ENCODE measurements at places on chromosomes 1 and 21.

DNA sequence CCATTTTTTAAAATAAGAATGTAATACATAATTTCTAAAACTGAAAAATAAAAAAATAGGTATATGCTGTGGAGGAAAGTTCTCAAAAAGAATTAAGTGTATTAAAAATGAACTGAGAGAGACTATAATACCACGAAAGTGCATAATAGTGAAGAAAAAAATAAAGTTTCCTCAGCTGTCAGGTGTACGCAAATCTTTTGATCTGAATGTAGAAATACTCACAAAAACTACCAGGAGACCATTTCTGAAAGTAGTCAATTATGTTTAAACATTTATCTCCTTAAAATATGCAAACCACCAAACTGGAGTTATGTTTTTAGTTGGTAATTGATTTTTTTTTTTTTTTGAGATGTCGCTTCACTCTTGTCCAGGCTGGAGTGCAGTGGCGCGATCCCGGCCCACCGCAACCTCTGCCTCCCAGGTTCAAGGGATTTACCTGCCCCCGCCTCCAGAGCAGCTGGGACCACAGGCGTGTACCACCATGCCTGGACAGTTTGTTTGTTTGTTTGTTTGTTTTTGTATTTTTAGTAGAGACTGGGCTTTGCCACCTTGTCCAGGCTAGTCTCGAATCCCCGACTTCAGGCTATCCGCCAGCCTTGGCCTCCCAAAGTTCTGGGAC lies 1169.2 kb upstream of the B3GALT2 start:
- no peak for DNase-seq

GRCh38 chr1:66331658-66332547 lies 202.1 kb upstream of the SGIP1 start:
- no peak for DNase-seq

- peak; percentile 89 for DNase-seq
These were observed 32.9 kb downstream of the RASSF5 start for GRCh38 chr1:206540044-206540780.

DNA sequence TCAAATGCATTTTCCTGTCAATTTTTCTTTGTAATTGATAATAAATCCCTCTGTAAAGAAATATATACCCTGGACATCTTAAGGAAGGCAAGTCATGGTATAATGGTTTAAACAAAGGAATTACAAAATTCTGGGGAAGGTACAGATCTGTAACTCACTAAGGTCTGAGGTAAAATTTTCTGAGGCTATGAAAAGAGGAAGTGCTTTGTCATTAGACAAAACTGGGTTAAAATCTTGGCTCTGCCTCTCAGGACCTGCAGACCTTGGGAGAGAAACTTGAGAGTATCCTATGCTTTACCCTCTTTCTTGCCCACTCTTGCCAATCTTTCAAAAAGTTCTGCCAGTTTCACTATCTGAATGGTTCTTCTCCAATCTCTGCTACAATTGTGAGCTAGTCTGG lies 26.8 kb upstream of the BEND5 start:
- no peak for DNase-seq

DNA sequence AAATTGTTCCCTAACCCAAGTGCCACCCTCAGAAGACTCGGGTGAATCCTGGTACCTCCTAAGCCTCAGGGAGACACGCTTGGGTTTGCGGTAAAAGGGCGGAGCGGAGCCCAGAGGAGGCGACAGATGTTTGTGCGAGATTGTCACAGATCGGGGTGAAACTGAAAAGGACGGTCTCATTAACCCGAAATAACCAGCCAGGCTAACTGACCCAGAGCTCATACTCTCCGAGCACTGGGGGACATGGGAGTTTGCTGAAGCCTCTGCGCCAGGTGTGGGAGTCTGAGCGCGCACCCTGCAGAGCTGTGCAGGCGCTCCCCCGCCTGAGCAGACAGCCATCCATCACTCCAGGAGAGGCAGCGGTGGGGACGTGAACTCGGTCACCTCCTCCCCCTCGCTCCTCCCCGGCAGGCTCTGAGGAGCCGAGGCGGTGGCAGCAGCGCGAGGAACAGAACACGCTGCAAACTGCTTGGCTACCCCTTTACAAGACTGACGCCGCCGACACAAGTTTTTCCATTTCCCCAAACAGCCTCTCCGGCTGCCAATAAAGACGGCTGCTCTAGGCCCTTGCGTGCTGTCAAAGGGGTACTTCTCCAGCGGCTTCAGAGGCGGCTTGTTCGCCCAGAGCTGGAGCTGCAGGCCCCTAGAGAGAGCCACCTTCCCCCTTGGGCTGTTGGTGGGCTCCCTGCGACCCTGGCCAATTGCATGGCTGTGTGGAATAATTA lies 43.5 kb downstream of the RRAGC start:
- DNase-seq: peak; percentile 55

GRCh38 chr1:173114346-173114745 lies 63.6 kb upstream of the TNFSF18 start:
- no peak for DNase-seq

DNA sequence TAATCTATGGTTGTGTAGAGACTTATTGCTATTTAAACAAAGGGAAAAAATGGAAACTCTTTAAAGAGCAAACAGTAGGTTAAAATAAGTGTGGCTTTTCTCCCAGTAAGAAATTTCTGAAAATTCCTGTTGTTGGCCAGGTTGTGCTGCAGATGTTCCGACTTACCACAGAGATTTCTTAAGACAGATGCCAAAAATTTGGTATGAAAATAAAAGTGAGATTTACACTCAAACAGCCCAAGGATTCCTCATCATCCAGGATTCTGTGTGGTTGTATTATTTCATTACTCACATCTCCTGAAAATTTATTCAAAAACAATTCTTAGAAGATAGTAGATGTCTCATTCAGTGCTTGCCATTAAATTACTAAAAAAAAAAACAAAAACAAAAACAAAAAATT lies 296.7 kb upstream of the PTBP2 start:
- DNase-seq: no peak

GRCh38 chr1:209659909-209660308 lies 7.7 kb upstream of the LAMB3 start:
- peak; percentile 33 for DNase-seq

DNA sequence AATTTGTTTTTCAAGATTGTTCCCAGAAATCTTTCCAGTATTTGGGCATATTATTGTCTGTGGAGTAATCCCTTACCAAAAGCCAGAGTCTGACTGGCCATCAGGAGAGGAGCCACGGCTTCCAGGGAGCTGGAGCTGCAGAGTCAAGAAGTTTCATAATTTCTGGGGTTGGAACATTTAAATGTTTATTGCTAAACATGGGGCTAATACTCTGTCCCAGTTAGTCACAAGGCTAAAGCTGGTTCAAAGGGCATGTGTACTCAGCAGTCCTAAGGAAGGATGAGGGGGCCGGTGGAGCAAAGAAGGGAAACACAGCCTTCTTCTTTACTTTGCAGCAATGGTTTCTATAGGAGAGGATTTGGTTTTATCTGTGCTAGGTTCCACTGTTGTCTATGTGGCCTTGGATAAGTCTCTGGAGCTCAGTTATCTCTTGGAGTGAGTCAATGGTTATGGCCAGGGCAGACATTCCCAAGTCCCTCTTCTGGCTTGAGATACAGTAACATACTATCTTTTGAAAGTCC lies 9.5 kb downstream of the DENND2D start:
- no peak for DNase-seq

GRCh38 chr1:112707221-112708001 lies 484 bp upstream of the RHOC start:
- DNase-seq: peak; percentile 74

DNA sequence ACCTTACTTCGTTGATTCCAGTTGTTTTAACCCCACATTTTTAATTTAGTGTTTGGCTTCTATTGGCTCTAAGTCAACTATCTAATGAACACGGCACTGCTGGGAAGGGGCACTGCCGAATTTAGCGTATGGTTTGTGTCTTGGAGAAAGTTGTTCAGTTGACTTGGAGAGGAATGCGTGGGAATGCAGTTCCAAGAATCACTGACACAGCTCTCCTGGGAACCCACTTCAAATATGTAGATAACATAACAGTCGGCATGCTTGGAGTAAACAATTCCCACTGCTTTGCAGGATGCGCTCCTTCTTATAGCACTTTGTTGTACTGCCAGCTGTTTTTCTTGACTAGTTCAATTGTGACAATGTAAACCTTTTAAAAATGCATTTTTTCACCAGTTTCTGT lies 104.3 kb downstream of the RYR2 start:
- no peak for DNase-seq

DNA sequence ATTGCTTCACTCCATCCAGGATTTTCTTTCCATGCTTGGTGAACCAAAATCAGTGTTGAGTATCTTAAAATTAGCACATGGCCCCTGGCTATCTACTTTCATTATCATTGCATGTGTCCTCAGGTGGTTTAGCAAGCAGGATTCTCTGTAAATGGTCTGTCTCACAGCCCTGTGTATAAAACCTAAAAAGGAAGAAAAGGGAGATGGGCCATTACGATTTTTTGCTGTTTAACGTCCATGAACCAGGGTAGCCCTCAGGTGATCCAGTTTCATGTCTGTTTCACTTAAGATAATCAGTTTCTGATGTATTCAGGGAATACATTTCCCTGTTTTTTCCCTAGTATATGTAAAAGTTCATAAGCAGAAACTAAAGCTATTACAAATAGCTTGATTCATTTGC lies 238.2 kb downstream of the NFIA start:
- no peak for DNase-seq

- DNase-seq: no peak
These were observed 123.6 kb upstream of the IPO9 start for GRCh38 chr1:201705389-201705788.

- no peak for DNase-seq
These were observed 36.8 kb downstream of the AHDC1 start for GRCh38 chr1:27567146-27567526.

DNA sequence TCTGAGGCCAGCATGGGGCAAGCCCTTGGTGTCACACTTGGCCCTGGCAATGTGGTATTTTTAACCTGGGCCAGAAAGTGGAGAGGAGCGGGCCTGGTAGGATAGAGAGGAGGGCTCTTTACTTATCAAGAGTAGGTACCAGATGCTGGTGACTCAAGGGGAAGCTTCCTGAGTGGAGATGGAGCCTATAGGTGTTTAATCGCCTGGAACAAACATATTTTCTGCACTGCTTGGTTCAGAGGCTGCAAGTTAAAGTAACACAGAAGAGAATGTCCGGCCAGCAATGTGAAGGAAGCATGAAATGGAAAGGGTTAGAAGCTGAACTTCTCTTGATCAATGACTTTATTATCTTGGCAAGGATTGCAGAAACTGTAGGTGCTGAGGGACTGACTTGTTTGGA lies 74.3 kb downstream of the DDR2 start:
- DNase-seq: peak; percentile 81

DNA sequence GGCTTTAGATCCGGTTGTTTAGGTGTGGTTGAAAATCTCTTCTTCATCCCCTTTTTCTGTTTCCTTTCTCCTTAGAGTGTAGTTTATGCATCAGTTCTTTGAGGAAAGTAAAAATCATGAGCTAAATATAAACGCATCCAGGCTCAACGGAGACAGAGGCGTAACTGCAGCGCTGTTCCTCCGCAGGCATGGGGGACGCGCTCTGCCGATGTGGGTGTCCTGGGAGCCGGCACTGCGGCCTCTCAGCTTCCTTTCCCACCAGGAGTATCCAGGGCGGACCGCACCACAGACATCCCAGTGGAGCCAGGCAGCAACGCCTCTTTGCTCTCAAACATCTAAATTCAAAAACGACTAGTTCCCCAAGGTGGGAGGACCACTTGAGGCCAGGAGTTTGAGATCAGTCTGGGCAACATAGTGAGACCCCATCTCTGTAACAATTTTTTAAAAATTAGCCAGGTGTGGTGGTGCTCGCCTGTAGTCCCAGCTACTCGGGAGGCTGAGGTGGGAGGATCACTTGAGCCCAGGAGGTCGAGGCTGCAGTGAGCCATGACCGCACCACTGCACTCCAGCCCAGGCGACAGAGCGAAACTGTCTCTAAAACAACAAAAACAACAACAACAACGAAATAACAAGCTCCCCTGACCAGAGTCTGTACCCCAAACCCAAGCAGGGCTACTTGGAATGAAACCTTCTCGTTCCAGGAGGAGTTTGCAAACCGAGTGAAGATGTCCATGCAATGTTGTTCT lies 16.4 kb downstream of the SLC45A1 start:
- DNase-seq: no peak

DNA sequence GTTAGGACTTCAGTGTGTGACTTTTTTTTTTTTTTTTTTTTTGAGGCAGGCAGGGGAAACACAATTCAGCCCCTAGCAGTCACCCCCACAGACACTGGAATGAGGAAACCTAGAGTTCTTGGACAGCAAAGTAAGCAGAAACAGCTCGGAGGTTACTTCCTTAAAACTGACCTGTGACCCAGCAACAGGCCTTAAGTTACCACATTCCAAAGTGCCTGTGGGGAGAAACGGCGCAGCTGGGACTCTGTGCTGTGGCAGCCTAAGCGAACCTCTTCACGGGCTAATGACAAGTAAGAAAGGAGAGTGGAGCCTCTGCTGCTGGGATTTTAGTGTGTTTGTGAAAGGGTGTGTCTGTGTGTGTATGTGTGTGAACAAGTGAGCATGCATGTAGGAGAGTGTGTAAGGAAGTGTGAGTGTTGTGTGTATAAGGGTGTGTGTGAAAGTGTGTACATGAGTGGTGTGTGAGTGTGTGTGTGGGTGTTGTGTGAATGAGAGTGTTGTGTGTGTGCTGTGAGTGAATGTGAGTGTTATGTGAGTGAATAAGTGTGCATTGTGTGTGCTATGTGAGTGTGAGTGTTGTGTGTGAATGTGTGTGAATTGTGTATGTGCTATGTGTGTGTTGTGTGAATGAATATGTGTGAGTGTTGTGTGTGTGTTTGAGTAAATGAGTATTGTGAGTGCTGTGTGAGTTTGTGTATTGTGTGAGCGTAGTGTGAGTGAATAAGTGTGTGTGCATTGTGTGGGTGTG lies 180.8 kb downstream of the BRINP2 start:
- no peak for DNase-seq

GRCh38 chr21:31879241-31879650 lies 6.4 kb downstream of the HUNK start:
- peak; percentile 6 for DNase-seq

All from DMS79 treated with DMSO at 0.1 percent for 48 hours (cell line).